ENCODE measurements at places on chromosomes 3 and 15.

GRCh38 chr3:73733746-73734145 lies 109.0 kb upstream of the PDZRN3 start:
- no peak for DNase-seq

DNA sequence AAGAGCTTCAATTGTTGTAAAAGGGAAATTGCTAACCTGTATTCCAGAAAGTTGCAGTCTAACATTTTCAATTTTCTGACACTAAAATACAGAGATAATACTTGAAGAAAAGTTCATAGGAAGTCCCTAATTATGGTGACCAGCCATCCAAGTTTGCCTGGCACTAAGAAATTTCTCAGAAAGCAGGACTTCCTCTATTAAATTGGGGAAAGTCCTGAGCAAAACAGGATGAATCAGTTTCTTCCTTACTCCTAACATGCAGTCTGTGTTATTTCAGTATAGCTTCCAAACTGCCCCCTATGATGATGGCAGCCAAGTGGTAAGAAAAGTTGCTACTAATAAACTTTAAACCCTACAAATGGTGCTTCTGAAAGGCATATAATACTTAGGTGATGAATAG lies 133.5 kb upstream of the SGO1 start:
- no peak for DNase-seq

DNA sequence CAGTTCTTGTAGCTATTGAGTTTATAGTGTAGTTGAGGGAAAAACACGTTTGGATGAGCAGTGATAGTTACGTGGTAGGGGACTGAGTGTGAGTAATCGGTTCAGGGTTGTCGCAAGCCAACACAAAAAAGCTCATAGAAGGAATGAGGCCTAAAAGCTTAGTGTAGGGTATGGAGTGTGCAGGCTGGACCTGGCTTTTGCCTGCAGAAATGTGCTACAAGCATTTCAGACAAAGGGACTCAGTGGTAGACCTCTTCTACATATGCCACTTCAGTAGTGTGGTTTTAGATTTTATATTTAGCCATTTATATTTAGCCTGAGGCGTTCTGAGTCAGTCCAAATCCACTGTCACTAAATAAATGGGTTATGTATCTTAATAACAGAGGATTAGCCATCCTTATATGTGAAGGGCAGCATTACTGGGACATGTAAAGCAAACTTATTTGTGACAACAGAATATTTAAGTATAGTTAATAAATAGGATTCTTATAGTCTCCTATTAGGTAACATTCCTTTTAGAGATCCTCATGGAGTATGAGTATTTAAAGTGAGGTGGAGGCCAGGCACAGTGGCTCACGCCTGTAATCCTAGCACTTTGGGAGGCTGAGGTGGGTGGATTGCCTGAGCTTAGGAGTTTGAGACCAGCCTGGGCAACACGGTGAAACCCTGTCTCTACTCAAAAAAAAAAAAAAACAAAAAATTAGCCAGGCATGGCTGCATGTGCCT lies 21.8 kb downstream of the ATP2C1 start:
- no peak for DNase-seq

GRCh38 chr3:29755416-29755815 lies 474.5 kb downstream of the RBMS3 start:
- no peak for DNase-seq

GRCh38 chr3:6105187-6105586 lies 755.7 kb upstream of the GRM7 start:
- DNase-seq: no peak

DNA sequence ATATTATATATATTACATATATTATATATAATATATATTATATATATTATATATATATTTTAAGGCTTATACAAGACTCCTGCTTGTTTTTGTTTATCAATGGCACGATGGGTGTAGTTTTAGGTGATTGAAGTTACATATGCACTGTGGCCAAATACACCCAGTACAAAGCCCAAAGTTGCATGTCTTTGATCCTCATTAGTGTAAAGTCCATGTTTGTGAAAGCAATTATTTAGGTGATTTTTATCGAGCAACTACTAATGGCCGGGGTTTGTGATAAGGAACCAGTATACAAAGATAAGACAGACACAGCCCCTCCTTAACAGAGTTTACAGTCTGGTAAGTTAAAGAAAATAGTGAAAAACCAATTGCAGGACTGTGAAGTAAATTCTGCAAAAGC lies 154.3 kb downstream of the CHDH start:
- DNase-seq: no peak

DNA sequence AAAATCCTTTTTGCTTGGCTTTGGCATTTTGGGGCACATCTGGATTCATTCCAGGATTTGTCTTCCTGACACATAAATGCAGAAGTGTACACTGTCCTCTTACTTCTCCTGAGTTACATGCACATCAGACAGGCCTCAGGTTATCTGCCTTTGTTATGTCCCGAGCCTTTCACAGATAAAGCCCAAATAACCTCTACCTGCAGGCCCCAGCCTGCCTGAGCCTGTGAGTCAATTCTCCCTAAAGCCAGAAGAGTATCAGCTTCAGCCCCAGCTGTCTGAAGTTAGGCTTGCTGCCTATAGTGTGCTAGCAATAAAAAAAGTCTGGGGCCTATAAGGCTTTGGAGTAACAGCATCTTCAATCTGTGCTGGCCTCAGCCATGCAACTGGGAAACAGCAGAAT lies 17.7 kb upstream of the GSK3B start:
- no peak for DNase-seq

Measured in CD4-positive, alpha-beta T cell treated with Interleukin-6 at 100 ng/mL for 8 hours (primary cell).